A549 treated with DMSO at 1 μM for 4 hours (cell line): ENCODE measurements at places on chromosomes 1 and 21. TPM values are rescaled to one million over a fixed set of nuclear protein-coding genes. Genes with fewer than 3 reads are reported as not detected.

Gene THEM5
- not detected in 5 replicates for total RNA-seq

Gene CA6
- total RNA-seq, result not detected in 5 replicates

Gene NBPF8
- 4.6 to 5.6 TPM (median 4.7 TPM) in 5 replicates for total RNA-seq

Gene KRTAP19-1
- total RNA-seq, result not detected in 5 replicates

Gene MDM4
- 4.6 to 5.5 TPM (median 5.4 TPM) in 5 replicates for total RNA-seq

Gene FAM3B
- not detected in 5 replicates for total RNA-seq

Gene AIRE
- not detected in 5 replicates for total RNA-seq

Gene NEGR1
- not detected in 5 replicates for total RNA-seq

Gene RUNX3
- total RNA-seq, result 5.1 to 9.6 TPM (median 6.2 TPM) in 5 replicates

Gene ILDR2
- 0.02 to 0.08 TPM (median 0.04 TPM) in 4 of 5 replicates, not detected in the other for total RNA-seq

Gene TRIM17
- total RNA-seq, result not detected in 5 replicates

Gene KRTAP12-2
- total RNA-seq, result not detected in 5 replicates

Gene SLC9C2
- total RNA-seq, result not detected in 5 replicates

Gene ZMPSTE24
- total RNA-seq, result 36.2 to 47.5 TPM (median 42.9 TPM) in 5 replicates

Gene MATN1
- total RNA-seq, result 0.10 to 0.12 TPM (median 0.11 TPM) in 4 of 5 replicates, not detected in the other

Gene CFAP45
- total RNA-seq, result 0.50 to 1.5 TPM (median 0.70 TPM) in 5 replicates

Gene ITLN1
- not detected in 5 replicates for total RNA-seq

Gene CORT
- 0.09 to 0.51 TPM (median 0.22 TPM) in 4 of 5 replicates, not detected in the other for total RNA-seq

Gene RALGPS2
- total RNA-seq, result 15.9 to 31.3 TPM (median 23.9 TPM) in 5 replicates
